ENCODE measurements at places on chromosomes 3 and 15.

DNA sequence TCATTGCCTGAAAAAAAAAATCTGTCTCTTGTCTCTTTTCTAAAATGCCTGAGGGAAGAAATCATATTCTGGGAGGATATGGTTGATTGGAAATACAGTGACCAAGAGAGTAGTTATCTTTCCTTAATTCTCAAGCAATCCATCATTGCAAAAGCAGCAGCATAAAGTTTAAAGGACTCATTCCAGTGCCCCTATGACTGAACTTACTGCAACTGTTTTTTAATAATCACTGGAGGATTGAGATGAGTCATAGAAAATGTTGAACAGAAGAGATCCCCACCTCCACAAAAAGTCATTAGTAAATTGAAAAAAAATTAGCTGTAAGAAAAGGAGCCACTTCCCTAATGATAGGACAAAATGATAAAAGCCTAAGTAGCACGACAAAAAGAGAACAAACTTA is 121.5 kb downstream of the SLC9A9 start:
- no peak for DNase-seq

DNA sequence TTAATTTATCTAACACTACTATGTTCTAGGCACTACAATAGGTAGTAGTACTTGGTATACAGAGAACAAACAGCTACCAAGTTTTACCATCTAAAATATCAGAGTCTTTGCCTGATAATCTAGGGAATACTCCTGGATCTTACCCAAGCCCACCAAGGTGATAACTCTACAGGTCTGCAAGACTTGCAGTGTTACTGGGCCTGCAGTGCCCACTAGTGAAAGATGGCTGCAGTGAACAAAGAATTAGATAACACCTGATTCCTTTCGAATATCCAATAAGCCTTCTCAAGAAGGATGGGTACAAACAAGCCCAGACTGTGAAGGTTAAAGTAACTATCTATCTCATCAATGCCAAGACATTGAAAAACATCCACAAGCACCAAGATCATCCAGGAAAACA is 317.0 kb upstream of the DCBLD2 start:
- no peak for DNase-seq

GRCh38 chr3:144553301-144553700 is 581.7 kb downstream of the DIPK2A start:
- no peak for DNase-seq

GRCh38 chr15:62068071-62068809 is 1.5 kb downstream of the C2CD4A start:
- DNase-seq = no peak

DNA sequence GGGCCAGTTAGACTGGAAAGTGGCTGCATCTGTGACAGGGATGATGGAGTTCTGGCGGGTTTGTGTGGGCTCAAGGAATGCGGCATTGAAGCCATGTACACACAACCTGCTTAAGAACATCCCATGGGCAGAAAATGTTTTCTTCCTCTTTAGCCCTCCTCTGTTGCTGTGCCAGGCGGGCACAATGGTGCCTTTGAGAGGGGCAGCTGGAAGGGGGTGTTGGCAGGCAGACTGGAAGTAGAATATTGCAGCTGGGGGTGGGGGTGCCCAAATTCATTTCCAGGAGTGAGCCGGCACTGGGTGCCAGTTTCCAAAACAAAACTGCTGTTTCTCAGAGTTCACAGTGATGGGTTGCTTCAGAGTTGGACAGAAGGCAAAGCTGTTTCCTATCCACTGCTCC is 91.8 kb upstream of the ETV5 start:
- no peak for DNase-seq

DNA sequence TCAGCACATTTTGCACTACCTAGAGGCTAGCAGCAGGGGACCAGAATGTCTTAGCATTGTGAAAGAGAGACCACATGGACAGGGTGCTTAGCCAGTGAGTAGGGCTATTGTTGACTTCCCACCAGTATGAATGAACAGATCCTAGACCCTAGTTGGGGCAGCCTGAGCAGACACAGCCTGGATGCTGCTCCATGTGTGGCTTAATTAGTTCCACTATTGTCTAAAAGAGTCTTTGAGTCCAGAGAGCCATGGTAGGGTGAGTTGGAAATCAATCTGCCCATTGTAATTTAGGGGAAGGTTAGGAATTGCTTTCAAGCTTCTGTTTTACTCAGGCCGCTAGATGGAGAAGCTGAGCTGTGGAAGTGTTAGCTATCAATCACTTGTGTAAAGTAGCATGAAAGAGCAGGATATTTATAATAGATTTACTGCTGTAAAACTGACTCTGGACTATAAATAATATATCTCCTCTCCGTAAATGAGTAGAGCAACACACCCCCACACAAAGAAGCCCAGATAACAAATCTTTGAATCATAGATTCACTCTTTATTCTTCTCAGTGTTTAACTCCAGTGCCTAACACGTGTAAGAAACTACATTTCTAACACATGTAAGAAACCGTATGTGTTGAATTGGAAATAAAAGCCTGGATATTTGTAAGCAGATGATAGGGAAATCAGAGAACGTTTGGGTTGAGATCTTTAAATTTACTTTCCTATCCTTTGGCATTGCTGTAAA is 4.1 kb upstream of the GCSAM start:
- DNase-seq = no peak

- DNase-seq = no peak
These were observed 61.7 kb upstream of the KCNMB2 start for GRCh38 chr3:178474526-178474925.

DNA sequence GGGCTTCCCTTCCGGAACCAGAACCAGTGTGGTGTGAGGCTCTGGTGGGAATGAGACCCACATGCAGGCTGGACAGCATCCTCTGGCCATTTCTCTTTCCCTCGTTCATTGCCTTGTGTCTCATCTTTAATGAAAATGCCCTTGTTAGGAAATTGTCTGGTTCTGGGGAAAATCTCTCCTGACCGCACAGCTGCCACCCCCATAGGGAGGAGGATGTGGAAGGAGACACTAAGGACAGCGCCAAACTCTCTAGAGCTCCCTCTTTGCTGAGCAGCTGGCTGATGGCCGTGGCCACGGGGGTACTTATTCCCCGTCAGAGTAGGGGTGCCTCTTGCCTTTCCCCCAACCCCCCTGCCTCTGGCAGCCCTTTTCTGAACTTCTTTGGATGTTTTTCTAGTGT is 297.6 kb upstream of the C2CD4B start:
- no peak for DNase-seq

DNA sequence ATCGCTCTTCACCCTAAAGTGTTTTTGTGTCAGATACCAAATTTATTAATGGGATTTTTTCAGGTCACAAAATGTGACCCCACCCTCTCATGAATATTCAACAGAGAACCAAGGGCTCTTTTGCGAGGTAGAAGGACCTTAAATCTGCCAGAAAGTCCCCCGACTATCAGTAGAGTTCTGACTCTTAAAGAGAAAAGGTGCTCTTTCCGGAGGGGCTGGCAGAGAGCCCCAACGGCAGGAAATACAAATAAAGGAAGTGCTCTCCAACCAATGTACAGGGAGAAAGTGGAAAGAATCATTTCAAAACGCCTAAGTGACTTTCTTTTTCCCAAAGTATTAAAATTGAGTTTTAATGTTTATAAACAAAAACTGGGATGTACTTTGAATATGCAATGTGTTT is 517.2 kb downstream of the FOXP1 start:
- no peak for DNase-seq

Data from activated CD8-positive, alpha-beta memory T cell treated with anti-CD3 and anti-CD28 coated beads for 1 hour (primary cell).